ENCODE measurements at places on chromosomes 11 and 22.
A peak's percentile ranks its signal among the peaks of the same experiment; 100 is the strongest.

DNA sequence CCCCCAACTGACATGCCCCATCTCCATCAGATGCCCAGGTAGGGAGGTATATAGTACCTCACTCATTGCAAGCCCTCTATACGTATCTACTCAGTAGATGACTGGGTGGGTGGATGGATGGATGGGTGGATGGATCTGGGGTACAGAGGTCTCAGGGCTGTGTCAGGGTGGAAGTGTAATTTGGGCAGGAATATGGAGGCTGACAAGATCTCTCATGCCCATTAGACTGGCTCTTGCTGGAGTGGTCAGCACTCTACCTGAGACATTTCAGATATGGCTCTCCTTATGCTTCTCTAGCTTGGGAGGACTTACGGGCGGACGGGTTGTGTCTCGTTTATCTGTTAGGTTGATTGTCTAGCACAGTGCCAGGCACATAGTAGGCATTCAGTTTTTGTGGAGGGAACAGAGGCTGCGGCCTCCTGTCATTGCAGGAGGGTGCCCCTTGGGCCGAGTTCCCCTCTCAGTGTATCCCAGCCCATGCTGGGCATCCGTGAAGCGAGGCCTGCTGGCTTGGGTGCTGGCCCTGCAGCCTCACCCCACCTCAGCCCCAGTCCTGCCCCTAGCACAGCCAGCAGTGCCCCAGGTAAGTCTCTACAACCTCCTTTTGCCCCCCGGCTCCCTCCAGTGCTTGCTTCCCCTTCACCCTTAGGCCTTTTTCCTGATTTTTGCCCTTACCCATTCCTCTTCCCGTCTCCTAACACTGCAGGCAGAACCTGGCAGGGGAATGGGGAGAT lies 13.7 kb downstream of the ROBO3 start:
- no peak for DNase-seq

- no peak for DNase-seq
Measured at GRCh38 chr11:29879560-29879959, 137.3 kb downstream of the KCNA4 start.

GRCh38 chr22:19518635-19519034 lies 5.6 kb downstream of the CLDN5 start:
- no peak for DNase-seq

GRCh38 chr11:126331286-126331685 lies 24.2 kb upstream of the ST3GAL4 start:
- no peak for DNase-seq

DNA sequence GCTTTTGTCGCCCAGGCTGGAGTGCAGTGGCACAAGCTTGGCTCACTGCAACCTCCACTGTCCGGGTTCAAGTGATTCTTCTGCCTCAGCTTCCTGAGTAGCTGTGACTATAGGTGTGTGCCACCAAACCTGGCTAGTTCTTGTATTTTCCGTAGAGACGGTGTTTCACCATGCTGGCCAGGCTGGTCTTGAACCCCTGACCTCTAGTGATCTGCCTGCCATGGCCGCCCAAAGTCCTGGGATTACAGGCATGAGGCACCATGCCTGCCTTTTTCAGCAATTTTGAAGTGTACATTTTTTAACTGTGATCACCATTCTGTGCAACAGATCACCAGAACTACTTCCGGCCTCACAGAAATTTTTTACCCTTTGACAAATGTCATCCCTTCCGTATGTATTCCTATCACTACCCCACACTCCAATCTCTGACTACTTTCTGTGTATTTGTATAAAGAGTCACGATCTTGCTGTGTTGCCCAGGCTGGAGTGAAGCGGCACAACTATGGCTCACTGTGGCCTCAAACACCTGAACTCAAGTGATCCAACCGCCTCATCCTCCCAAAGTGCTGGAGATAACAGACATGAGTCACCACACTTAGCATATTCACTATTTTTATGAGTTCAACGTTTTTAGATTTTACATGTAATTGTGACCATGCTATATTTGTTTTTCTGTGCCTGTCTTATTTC lies 44.0 kb downstream of the XKR3 start:
- no peak for DNase-seq

- peak; percentile 69 for DNase-seq
Measured at GRCh38 chr22:40055143-40055883, 60.6 kb downstream of the FAM83F start.

- DNase-seq = no peak
Measured at GRCh38 chr11:101444164-101444563, 139.6 kb downstream of the TRPC6 start.

DNA sequence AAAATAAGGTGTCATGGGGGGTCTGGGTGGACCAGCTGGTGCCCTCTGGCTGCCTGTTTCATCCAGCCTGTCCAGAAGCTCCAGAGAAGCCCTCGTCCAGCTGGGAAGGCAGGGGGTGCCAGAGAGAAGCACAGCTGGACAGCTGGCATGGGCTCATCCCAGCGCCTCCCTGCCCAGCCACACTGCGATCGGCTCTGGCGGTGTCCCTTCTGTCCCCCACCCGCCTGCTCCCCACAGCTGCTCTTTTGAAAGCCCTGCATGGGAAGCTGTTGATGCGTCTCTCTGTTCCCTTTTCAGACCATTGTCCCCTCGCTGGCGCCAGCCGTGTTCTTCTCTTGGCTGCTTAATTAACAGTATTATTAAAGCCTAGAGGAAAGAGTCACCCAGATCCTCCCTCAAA lies 86.5 kb downstream of the MN1 start:
- DNase-seq = no peak

DNA sequence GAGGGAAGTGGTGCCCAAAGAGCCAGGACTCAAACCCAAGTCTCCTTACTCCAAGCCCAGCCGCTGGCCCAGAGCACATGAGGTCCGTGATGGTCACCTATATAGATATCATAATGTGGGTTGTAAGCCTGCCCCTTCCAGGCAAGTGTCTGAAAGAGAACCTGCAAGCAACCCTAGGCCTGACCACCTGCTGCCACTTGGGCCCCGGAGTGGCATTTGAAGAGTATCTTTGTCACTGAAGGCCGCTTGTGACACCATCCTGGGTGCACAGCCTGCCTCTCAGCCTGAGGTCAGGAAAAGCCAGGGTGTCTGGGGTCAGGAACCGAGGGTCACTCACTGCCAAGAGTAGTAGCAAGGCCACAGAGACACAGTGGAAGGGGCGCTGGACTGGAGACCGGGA lies 32.4 kb downstream of the OTOG start:
- DNase-seq = no peak

DNA sequence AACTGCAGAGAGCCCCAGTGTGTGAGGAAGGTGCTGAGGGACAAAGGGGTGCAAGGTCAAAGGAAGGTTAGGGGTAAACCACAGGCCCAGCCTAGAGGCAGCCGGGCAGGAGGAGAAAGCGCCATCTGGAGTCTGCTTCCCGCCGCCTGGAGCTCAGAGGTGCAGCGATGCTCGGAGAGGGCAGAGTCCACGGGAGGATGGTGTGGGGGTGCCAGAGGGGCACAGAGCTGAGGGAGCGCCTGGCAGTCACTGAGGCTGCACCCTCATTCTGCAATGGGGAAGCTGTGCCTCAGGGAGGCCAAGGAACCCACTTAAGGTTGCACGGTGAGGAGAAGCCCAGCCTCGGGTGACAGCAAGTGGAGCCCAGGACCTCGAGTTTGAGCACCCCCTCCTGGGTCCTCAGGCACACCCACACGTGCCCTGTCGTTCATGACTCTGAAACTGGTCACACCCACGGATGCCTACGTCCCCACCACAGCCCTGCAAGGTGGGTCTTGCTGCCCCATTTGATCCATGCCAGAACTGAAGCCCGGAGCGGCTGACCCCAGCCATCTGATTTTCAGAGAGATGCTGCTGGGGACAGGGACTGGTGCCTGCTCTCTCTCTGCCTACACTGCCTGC lies 1.6 kb downstream of the IL2RB start:
- DNase-seq = peak; percentile 39

GRCh38 chr22:24951942-24952836 lies at the start of gene KIAA1671:
KIAA1671 (plus strand) TSS chr22:24952716; CDS start chr22:25028000, 75,284 bp downstream.
- peak; percentile 84 for DNase-seq

- no peak for DNase-seq
Measured at GRCh38 chr11:123072332-123072761, 10.4 kb upstream of the HSPA8 start.

DNA sequence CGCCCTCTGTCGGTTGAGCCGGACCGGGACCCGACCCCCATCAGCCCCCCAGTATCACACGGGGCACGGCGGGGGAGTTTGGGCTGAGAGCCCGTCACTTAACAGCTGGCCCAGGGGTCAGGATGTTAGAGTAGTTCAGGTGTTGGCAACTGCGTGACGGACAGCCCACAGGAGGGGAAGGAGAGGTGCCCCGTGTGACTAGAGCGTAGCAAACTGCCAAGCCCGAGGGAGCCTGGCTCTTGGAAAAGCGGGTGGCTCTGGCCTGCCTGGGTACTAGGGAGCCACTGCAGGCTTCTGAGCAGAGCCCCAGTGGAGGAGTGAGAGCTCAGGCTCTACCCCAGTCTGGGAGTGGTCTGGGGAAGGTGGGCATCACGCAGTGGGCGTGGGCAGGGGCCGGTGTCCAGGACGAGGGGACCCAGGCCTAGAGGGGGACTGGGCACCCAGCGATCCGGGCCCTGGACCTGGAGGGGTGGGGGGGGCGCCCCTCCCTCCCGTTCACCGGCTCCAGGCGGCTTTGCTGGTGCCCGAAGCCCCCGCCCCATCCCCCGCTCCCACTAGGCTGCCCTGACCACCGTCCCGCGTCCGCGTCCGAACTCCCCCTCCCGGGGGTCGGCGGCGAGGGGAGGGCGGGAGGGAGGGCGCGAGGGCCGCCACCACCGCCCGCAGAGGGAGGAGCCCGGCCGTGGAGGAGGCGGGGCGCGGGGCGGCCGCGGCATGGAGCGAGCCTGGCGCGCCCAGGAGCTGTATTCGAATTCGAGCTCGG lies 24.4 kb downstream of the SHANK3 start:
- DNase-seq = no peak

GRCh38 chr11:134819041-134819440 lies 407.0 kb upstream of the B3GAT1 start:
- no peak for DNase-seq

DNA sequence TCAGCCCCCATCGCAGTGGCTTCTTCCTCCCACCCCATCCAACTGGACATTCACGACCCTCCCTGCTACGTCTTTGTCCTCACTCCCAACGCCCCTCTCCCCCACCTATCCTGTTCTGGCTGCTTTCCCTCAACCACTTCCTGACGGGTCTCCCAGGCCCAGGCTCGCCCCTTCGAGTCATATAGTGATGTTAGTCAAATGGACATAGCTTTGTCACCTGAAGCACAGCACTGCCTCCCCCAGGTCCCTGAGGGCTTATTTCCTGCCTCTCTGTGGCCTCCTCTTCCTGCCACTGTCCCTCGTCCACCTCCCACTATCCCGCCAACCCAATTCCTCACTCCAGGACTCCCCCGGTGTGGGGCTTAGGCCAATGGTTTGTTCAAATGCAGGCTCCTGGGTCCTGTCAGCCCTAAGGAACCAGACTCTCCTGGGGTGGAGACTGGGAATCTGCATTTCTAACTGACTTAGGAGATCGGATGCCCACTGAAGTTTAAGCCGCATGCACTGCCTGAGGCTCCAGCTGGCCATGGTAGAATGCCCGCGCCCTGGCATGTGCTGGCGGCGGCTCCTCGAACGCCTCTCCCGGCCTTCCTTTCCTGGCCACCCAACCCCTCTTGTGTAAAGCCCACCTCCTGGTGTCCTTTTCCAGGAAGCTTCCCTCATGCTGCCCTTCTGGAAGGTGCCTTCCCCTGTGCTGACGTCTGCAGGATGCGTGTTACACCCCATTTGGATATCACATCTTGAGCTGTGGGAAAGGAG lies 18.3 kb downstream of the SUN2 start:
- no peak for DNase-seq

DNA sequence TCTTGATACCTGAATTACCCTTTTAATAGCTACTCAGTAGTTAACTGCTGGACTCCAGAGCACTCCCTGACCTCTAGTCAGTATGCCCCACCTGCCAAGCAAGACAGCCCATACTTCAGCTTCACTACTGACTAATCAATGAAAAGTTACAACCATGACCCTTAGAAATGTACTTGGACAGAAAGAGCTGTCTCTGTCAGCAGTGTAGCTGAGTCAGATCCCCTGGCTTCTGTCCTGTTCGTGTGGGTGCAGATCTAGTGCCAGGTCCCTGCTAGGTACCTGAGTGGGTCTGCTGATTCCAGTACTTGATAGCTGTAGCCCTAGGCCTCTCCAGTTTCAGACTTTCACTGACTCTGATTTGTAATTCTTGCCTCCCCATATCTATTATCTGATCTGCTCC lies 265.8 kb upstream of the POU2AF2 start:
- DNase-seq = no peak

DNA sequence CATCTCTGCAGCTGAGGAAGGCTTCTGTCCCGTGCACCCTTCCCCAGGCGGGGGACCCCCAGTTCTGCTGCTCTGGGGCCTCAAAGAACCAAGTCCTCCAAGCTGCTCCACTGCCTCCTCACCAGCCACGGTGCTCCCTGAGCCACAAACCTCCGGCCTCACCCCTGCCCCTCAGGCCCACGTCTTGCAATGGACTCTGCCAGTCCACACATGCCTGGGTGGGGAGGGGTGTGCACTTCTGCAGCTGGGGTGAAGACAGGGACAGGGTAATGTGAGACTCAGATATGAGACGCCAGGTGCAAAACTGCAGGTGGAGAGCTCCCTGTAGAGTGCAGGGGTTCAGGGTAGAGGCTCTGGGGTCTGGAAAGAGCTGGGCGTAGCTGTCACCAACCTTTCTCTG lies 3.2 kb upstream of the PTDSS2 start:
- DNase-seq = no peak

- DNase-seq = no peak
Measured at GRCh38 chr22:49586244-49586748, 241.4 kb downstream of the BRD1 start.

DNA sequence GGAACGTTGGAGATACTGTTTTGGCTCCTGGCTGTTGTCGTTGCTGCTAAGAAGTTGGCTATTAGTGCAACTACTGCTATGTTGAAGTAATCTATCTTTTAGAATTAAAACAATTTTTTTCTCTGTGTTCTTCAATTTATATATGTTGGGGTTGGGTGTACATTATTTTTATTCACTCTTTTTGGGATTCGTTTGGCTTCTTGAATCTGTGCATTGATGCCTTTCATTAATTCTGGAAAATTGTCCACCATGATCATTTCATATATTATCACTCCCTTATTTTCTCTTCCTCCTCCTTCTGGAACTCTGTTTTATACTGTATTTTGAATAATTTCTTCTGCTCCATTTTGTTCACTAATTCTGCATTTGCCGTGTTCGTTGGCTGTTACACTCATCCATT lies 199.5 kb upstream of the PLET1 start:
- no peak for DNase-seq

DNA sequence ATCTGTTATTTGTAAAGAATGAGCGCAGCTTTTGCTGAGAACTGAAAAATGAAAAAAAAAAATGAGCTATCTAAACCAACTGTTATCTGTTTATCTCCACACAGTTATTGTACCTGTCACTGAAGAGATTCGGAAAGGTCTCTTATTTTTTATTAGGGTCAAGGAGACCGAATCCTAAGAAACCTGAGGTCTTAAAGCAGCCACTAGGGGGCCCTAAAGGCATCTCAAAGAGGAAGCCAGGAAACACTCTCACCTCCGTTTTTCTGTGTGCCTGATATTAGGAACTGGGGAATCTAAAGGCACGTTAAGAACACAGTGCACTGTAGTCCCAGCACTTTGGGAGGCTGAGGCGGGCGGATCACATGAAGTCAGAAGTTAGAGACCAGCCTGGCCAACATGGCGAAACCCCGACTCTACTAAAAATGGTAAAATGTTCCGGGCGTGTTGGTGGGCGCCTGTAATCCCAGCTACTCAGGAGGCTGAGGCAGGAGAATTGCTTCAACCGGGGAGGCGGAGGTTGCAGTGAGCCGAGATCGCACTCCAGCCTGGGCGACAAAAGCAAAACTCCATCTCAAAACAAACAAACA lies 3.5 kb upstream of the LARGE1 start:
- DNase-seq = peak; percentile 23

- DNase-seq = no peak
Measured at GRCh38 chr22:46158283-46158682, 8.0 kb downstream of the PPARA start.
